ENCODE measurements at places on chromosomes 5 and 9.

DNA sequence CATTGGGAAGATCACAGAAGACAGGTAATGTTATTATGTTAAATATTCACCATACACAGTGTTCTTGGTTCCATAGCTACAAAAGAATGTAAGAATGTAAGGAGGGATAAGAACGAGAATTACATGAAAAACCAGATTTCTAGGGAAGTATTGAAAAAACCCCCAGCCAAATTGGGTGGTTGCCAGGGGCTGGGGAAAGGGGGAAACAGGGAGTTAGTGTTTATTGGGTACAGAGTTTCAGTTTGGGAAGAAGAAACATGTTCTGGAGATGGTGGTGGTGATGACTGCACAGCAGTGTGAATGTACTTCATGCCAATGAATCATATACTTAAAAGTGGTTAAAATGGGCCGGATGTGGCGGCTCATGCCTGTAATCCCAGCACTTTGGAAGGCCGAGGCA, 40.3 kb downstream of the GLRX start:
- no peak for DNase-seq

DNA sequence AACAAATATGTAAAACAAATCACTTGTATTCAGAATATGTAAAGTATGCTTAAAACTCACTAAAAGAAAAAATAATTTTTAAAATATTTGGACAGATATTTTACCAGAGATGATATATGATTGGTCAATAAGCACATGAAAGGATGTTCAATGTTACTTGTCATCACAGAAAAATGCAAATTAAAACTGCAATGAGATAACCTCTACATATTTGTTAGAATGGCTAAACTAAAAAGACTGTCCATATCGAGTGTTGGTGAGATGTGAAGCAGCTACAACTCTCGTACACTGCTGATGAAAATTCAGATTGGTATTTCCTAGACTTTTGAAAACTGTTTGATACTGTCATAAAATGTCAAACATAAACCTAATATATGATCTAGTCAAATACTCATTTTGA, 685.1 kb downstream of the DTWD2 start:
- DNase-seq, result no peak

- DNase-seq, result no peak
These were observed 35.8 kb upstream of the MEGF10 start for GRCh38 chr5:127254729-127255284.

DNA sequence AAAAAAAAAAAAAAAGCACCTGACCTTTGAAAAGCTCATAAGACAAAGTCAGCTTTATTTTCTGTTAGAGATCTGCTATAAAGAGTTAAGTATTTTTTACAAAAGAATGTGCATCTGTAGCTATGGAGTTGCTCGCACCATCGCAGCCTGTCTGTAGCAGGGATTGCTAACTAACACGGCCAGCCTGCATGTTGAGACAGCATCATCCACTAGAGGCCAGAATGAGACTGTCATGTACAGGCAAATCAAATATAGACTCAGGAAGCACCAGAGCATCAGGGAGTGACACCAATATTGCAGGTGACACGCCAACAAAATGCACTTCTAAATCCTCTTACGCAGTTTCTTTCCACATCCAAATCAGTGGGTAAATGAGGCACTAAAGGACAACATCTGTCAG, 136.3 kb upstream of the RASEF start:
- no peak for DNase-seq

DNA sequence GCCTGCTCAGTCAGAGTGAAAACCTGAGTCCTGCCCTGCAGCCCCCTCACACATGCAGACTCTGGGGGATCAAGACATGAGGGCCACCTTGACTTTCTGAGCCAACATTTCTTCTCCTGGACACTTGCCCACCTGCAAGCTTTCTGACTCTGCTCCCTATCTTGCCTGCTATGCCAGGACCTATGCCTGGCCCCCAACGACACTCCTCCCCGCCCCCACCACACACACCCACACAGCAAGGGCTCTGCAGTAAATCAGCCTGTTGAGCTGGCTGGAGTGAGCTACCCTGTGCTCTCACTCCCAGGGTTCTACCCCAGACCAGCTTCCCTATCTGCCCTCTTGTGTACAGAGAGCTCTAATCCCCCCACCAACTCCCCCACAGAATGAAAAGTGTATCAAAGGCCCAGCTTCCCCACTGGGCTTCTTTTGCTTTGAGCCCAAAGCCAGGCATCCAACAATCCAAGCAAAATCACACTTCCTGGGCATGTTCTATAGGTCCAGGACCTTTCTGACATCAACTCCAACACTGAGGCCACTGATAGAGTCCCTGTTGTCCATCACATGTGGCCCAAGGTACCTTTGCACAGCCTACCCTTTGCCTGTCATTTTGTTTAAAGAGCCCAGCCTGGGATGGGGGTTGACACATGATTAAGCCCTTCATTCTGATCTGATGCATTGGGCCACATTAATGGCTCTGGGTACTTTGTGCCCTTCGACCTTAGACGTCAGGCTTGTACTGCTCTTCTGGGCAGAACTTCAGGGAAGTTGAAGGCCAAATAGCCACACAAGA, 7.2 kb downstream of the PDLIM4 start:
- no peak for DNase-seq

- no peak for DNase-seq
These were observed 307.0 kb downstream of the OSTF1 start for GRCh38 chr9:75395336-75395735.

DNA sequence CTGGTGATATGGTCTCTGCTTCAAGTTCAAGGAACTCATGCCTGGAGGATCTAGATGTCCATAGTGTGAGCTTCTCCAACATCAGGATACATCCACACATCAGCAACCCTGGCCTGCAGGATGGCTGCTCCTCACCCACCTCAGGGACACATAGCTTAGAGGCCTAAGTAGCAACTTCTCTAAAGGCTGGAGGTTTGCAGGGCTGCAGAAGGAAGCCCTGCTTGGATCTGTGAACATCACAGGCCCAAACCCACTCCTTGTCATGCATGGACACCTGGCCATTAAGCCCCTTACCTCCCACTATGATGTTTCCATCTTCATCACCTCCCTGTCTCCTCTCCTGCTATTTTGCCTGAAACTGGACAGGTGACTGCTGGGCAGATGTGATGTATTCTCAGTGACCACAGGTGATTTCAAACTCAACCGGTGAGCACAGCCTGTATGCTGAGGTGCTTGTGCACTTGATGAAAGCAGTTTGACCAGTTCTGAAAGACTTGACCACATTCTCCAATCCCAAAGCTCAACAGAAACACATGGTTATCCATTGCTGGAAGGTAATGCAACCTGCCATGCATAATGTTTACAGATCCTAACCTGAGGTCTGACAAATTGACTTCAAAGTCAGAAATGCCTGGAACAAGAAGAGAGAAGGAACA, 205.2 kb downstream of the FSTL4 start:
- no peak for DNase-seq

DNA sequence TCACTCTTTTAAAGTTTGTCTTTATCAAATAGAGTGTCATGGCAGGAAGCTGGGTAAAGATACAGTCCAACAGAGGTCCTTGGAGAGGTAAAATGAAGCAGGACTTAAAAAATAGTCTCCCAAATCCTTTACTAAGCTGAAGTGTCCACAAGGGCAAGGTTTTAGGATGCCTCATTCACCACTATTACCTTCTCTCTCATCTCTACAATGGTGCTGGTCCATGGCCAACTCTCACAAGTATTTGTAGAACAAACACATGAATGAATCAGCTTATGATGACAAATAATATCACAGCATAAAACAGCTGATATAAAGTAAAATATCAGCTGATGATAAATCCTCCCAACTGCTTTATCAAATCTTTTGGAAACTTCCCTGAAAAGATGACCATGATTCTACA, 162.3 kb upstream of the ZNF462 start:
- no peak for DNase-seq

GRCh38 chr5:76292620-76293322, 110.3 kb upstream of the IQGAP2 start:
- DNase-seq, result no peak

- peak; percentile 35 for DNase-seq
These were observed 2.3 kb upstream of the PAX5 start for GRCh38 chr9:37036371-37036775.

- no peak for DNase-seq
These were observed 60.0 kb downstream of the HRH2 start for GRCh38 chr5:175717837-175718236.

GRCh38 chr9:89751079-89751825, 146.4 kb downstream of the GADD45G start:
- no peak for DNase-seq
